ENCODE measurements at places on chromosomes 12 and 14.

DNA sequence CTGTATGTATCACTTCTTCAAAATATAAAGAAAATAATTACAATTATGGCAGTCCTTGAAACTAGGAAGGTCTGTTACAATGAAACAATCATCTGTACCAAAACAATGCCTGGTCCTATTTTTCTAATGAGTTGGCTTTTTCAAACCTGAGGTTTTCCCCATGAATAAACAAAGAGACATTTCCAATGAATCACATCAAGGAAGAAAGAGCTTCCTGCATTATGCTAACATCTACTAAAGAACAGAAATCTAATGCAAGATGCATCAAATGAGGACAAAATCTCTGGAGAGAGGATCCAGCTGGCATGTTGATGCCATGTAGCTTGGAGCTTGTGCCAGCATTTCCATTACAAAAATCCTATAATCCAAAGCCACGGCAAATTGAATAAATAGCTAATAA is 29.3 kb downstream of the NIN start:
- DNase-seq = no peak

- DNase-seq = no peak
Measured at GRCh38 chr12:14879222-14879933, 6.3 kb downstream of the MGP start.

GRCh38 chr12:13163868-13164635 is 32.5 kb upstream of the EMP1 start:
- DNase-seq = no peak

GRCh38 chr14:34593740-34594375 is 36.1 kb downstream of the SNX6 start:
- DNase-seq = no peak

- peak; percentile 59 for DNase-seq
Measured at GRCh38 chr12:30806989-30807694, 52.4 kb upstream of the CAPRIN2 start.

- DNase-seq = no peak
Measured at GRCh38 chr12:66910366-66910974, 231.6 kb upstream of the GRIP1 start.

DNA sequence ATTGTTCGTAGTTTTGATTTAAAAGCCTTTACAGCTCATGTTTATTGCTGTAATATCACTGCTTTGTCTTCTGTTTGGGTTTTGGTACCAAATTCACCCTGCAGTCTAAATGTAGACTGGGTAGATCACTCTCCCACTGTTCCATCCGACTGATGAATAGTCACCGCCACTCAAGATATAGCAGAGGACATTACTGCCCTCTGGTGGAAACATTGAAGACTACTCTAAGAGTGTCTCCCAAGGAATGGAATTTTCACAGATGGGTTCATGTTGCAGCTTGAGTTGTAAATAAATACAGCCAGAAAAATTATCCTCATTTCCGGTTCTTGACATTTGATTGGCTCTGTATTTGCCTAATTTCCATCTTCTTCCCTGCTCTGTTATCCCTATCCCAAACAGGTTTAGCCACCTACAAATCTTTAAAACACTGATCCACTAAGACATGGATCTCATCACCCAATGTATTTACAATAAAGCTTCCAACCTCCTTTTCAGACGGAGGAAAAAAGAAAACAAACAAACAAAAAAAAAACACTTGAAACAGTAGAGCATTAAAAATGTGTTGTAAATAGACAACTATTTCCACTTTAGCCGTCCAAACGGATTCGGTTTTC is 198.3 kb upstream of the CPNE8 start:
- peak; percentile 80 for DNase-seq

GRCh38 chr12:129103231-129103630 is 250.0 kb downstream of the GLT1D1 start:
- DNase-seq = no peak

DNA sequence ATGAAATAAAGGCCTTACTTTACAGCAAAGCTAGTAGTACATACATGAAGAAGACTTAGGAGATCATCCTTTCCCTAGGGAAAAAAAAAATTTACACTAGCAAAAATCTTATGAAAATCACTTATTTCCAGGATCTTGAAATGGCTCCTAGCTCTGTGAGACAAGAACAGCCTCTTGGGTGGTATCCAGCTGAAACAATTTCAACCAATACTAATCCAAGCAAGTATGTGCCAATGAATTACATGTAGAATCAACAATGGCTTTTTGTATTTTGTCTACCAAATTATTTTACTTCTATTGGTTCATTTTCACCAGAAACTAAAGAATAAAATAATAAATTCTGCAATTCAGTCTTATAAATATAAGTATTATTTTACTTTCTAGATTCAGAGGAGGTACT is 2.7 kb upstream of the SLCO1A2 start:
- no peak for DNase-seq

GRCh38 chr12:64270411-64270810 is 48.3 kb upstream of the KICS2 start:
- DNase-seq = peak; percentile 17
